Activated CD4-positive, alpha-beta T cell treated with anti-CD3 and anti-CD28 coated beads, Interleukin-2, amount 50 U/mL, for 1 hour (primary cell): ENCODE measurements at places on chromosomes 7 and 10.

DNA sequence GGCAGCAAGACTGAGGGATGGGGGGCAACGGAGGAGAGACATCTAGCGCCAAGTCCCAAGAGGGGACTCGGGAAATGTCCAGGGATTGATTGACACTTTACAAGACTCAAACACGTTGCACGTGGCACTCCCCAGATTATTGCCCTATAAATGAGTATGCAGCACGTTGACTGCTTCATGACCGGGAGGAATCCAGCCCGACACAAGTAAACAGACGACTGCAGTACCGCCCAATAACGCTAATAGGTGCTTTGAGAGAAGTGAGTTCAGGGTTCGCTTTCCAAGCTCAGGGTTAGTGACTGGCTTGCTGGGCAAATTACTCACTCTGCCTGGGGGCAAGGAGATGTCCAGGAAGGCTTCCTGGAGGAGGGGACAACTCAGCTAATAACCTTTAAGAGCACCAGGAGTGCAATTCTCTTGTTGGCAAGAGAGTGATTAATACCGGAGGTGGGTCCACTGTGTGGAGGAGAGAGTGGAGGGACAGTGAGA is 73.3 kb upstream of the MYL10 start:
- no peak for DNase-seq

DNA sequence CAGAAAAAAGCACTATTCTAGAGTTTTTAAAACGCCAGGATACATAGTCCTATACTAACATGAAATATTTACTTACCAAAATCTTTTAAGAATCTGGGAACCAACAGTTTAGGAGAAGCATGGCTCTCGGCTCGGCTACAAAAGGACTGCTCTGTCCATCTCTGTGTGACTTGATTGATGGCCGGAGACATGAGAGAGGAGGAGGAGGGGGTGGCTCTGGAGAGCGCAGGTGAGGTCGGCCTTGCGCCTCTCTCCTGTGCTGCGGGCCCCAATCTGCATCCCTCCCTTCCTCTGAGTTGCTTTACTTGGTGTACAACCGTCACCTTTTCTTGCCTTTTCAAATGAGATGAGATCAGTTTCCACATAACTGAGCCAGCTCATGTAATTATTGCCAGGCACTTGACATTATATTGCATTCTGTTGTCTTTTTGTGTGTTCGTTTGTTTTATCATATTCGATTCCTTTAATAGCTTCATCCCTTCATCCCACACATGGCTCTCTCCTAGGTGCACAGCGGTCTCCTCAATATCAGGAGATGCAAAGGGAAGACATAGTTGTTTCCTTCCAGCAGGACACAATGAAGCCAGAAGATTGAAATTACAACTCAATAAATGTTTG is 87.8 kb upstream of the KLF6 start:
- no peak for DNase-seq

DNA sequence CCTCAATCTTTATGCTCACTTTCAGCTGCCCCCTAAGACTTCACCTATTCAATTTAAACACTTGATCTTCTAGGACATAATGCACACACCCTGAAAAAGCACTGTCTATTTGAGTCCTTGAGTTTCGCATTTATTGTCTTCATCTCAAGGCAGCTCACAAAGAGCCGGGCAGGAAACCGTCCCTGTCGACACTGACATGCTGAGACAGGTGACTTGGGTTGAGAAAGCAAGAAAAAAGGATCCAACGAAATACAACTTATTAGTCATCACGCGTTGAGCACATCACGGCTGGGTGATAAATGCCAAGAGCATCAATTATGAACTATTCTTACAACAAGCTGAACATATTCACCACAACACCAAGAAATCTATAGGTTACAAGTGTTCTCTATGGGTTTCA is 91.1 kb downstream of the CALN1 start:
- DNase-seq, result no peak

- no peak for DNase-seq
Measured at GRCh38 chr7:132681951-132682350, 105.7 kb upstream of the PLXNA4 start.

- no peak for DNase-seq
Measured at GRCh38 chr10:6956562-6956961, 376.5 kb upstream of the PRKCQ start.

- no peak for DNase-seq
Measured at GRCh38 chr10:73762915-73763314, 18.7 kb downstream of the SEC24C start.

GRCh38 chr7:46291050-46291438 is 370.0 kb upstream of the IGFBP3 start:
- no peak for DNase-seq
